ENCODE measurements at places on chromosomes 5 and 9.
A peak's percentile ranks its signal among the peaks of the same experiment; 100 is the strongest.

GRCh38 chr5:42676362-42676761 lies 80.3 kb upstream of the CCDC152 start:
- no peak for DNase-seq

GRCh38 chr5:52560366-52560765 lies 227.3 kb upstream of the ITGA1 start:
- DNase-seq: no peak

GRCh38 chr5:103474677-103475076 lies 87.9 kb downstream of the NUDT12 start:
- DNase-seq: no peak

GRCh38 chr5:122639864-122640263 lies 135.0 kb upstream of the SNX2 start:
- no peak for DNase-seq

DNA sequence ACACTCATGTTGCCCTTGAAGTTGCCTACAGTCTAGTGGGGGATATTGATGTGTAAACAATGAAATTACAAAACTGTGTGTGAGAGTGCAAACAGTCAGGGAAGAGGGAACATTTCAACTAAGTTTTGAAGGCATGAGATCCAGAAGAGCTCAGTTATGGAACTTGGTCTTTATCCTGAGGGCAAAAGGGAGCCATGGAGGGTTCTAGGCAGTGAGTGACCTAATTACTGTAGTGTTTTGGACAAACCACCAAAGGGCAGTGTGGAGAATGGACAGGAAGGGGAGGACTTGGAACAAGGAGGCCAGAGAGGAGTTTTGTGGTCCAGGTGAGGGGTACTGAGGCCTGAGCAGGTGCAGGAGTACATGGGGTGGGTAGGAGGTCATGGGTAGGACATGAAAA lies 143.7 kb upstream of the SMIM23 start:
- no peak for DNase-seq

GRCh38 chr9:19200229-19200628 lies 30.3 kb upstream of the DENND4C start:
- DNase-seq: no peak

GRCh38 chr9:78989031-78989658 lies 582.6 kb upstream of the TLE4 start:
- DNase-seq: no peak

GRCh38 chr9:136180586-136180985 lies 24.3 kb downstream of the LHX3 start:
- no peak for DNase-seq

DNA sequence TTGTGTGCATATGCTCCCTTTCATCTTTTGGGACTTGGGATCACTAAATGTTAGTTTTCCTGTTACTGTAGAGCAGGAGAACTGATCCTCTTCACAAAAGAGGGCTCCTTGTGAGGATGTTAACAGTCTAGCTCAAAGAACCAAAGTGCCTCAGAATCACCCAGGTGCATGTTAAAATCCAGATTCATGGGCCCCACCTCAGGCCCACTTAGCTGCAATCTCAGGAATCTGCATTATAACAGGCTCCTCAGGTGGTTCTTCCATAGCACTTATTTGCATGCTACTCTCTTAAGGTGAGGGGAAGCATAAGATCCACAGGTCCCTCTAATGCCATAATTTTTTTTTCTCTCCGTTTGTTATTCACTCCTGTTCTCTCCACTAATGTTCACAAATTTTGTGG lies 14.8 kb upstream of the MEF2C start:
- DNase-seq: no peak

DNA sequence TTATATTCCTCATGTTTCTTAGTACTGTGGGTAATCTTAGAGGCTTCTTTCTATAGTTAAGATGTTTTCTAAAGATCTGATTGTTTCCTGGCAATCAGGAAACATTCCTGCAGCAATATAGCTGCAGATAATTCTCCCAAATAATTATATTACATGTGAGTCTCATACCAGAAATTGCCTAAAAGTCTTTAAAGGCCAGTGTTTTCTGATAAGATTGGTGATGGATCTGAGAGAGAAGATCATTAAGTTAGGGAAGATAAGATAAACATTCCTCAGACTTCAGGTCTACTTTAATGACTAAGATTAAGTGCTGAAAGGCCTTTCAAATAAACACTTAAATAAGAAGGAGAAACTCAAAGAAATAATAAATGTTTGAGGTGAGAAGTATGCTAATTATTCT lies 107.7 kb upstream of the DAB2 start:
- DNase-seq: no peak

GRCh38 chr5:54049963-54050362 lies 260.4 kb downstream of the ARL15 start:
- no peak for DNase-seq

- DNase-seq: no peak
Observed at GRCh38 chr9:94824913-94825610, 98.6 kb downstream of the AOPEP start.

GRCh38 chr5:134969166-134969565 lies 1.5 kb downstream of the CATSPER3 start:
- DNase-seq: no peak

DNA sequence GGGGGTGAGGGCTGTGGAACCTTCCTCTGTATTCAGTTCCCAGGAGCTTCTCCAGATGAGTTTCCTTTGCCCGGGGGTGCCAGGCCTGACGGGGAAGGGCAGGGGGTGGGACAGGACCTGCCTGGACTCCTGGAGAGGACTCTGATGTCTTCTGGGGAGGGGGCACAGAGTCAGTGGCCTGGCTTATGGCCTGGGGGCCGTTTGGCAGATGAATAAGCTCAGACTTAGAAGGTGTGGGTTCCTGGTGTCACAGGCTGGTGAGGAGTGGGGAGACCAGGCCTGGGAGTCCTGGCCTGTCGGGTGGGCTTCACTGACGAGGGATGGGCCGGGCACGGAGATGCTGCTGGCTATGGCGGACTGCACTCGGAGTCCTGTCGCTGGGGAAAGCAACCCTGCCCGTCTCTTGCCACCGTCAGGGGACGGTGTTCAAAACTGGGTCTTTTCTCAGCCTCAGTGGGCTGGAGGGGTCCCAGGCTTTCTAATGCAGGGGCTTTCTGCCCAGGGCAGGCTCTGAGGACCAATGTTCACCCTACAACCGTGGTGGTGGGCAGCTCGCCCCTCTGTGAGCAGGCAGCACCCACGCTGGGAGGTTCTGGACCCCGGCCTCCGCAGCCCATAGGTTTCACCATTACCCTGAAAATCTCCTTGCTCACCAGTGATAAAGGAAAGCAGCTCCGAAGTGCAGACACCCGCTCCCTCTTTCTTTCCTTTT lies 16.2 kb downstream of the COL5A1 start:
- DNase-seq: no peak

GRCh38 chr5:40838086-40838485 lies 3.1 kb upstream of the RPL37 start:
- no peak for DNase-seq

- no peak for DNase-seq
Observed at GRCh38 chr5:56003679-56004078, 8.9 kb upstream of the IL6ST start.

GRCh38 chr5:3424946-3425345 lies 170.7 kb upstream of the IRX1 start:
- no peak for DNase-seq

DNA sequence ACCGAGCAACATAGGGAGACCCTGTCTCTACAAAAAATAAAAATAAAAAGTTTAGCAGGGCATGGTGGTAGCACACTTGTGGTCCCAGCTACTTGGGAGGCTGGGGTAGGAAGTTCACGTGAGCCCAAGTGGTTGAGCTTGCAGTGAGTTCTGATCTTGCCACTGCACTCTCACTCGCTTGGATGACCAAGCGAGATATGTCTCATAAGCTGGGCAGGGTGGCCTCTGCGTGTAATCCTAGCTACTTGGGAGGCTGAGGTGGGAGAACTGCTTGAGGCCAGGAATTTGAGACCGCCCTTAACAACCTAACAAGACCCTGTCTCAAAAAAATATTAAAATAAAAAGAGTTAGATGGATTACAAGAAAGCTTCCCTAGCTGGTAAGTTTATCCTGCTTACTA lies 32.5 kb downstream of the RASA1 start:
- DNase-seq: no peak

DNA sequence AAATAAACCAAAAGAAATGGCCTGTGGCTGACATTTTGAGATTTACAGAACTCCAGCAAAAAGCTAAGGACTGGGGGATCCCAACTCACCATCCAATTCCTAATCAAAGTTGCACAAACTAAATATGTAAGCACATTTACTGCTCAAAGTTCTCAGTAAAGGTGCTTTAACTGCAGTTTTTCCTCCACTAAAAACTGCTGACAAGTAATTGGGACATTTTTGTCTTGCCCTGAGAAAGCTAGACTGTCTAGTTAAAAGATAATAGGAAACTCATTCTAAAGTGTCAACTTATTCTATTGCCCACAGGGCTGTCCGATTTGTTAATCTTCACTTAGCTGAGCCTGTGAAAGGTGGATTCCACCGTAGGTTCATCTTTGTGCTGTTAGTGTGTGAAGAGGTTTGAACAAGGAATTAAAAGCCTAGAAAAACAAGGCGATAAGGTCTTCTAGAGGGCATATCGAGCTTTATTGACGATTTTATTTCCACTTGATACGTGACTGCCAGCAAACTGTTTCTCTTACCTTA lies 1.0 kb downstream of the DOCK8 start:
- no peak for DNase-seq

GRCh38 chr9:135544981-135545635 lies 818 bp upstream of the OBP2A start:
- DNase-seq: no peak

GRCh38 chr5:82719368-82719767 lies 357.8 kb downstream of the TMEM167A start:
- DNase-seq: no peak

GRCh38 chr5:26691486-26691885 lies 346.9 kb downstream of the CDH9 start:
- DNase-seq: no peak

GRCh38 chr5:55159763-55160492 lies at the start of gene GPX8:
Gene GPX8 (plus strand): TSS chr5:55160171. CDS start chr5:55160193, 22 bp downstream.
- no peak for DNase-seq

- DNase-seq: no peak
Observed at GRCh38 chr5:1923766-1924165, 41.0 kb upstream of the IRX4 start.

DNA sequence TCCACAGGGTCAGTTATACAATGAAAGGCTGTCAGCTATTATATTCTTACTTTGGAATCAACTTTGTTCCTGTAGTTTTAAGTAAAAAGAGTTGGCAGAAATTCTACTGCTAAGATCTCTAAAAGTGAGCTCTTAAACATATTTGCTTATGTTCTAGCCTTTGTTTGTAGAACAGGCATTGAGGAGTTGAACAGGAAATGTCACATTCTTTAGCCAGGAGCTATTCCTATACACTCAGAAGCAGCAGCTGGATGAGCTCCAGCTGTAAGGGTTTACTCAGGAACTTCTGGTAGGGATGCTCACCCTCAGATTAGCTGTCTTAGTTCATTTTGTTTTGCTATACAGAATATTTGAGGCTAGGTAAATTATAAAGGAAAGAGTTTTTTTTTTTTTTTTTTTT lies 22.4 kb upstream of the SPINK14 start:
- DNase-seq: no peak

DNA sequence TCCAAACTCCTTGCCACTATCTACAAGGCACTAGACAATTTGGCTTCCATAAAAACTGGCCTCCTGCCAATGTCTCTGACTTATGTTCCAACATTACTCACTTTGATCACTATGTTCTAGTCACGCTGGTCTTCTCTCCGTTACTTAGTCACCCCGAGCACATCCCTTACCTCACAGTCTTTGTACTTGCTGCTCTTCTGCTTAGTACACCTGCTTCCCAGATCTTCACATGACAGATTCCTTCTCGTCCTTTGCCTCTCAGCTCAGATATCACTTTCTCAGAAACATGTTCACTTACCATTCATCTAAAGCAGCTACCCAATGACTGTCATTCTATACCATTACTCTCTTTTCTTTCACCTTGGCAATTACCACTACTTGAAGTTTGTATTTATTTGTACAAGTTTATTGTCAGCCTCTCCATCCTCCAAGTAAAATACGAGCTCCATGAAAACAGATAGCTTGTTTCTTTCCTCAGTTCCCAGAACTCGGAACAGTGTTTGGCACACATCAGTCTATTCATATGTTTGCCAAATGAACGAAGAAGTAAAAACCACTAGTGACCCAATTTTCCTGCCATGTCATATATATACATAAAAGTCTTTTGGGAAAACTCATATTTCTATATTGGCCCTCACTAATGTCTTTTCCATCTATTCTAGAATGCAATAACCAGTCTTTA lies 5.9 kb upstream of the SLC22A5 start:
- peak; percentile 15 for DNase-seq

DNA sequence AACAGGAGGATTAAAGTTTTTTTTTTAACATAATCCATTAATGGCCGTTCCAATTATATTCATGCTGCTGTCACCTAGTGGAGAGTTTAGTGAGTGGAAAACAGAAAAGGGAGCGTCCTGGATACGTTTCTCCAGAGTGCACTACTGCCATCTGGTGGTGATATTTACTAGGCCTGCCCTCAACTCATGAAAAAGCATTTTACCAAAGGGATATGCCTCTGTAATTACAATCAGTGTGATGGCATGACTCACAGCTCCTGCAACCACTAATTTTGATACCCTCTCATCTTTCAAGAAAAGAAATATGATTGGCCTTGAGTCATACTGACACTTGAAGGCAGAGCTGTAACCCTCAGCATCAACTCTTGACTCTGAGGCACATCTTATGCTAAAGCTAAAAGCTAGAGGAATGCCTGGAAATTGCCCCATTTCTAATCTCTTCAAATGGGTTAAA lies 20.1 kb downstream of the MINAR2 start:
- DNase-seq: no peak

GRCh38 chr9:113956901-113957300 lies 80.8 kb downstream of the ZNF618 start:
- no peak for DNase-seq

DNA sequence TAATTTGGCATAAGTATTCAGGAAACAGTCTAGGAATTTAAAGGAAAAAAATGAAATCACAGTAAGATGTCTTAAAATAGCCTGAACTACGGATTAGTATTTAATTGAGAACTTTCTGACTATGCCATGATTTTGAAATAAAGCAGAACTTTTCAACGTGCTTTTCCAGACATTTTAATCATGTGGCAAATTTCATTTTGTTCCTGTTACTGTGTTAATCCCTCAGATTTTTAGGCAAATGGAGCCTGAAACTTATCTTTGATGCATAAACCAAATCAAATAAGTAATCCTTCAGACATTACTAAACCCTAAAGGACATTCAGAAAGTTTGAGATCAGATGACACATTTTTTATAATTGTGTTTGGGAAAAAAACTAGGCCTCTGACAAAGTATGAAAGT lies 75.7 kb downstream of the FBN2 start:
- no peak for DNase-seq

DNA sequence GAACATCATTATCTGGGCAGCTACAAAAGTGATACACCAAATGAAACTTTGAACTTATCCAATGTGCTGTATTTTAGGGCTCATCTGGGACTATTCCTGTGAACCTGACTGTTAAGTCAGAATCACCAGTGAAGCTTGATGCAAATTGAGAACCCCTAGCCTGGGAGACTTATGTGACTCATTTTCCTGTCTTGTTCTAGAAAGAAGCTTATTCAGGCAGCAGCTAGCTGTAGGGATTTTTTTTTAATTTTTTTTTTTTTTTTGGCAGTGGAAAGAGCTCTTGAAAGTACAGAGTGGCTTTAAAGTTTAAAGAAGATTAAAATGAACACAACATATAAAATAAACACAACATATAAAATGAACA lies 81.1 kb upstream of the TNFAIP8 start:
- no peak for DNase-seq

GRCh38 chr5:142838845-142839244 lies 68.7 kb downstream of the ARHGAP26 start:
- DNase-seq: no peak
